Thyroid gland (tissue), 4 donors: ENCODE measurements at places on chromosomes 2 and 18. TPM values are rescaled to one million over a fixed set of nuclear protein-coding genes. Genes with fewer than 3 reads are reported as not detected.

- H3K27me3 ChIP-seq: no peaks in the 10 kb centered on the region
- H3K4me3 ChIP-seq: no peak overlapping the region
- peak overlapping the region; percentile 85 for H3K27ac ChIP-seq
- H3K36me3 ChIP-seq: no peaks in the 10 kb centered on the region
Observed at GRCh38 chr2:203578759-203579643, 43.9 kb upstream of the RAPH1 start.

- H3K4me3 ChIP-seq: no peak overlapping the region
- H3K4me1 ChIP-seq: peaks cover 19% of the 10 kb centered on the region
- H3K27me3 ChIP-seq: no peaks in the 10 kb centered on the region
Observed at GRCh38 chr18:76472829-76473228, 22.2 kb downstream of the ZNF516 start.

- no peaks in the 10 kb centered on the region for H3K36me3 ChIP-seq
- no peak overlapping the region for H3K27ac ChIP-seq
- no peaks in the 10 kb centered on the region for H3K4me1 ChIP-seq
- DNase-seq: no peak
- no peak overlapping the region for H3K4me3 ChIP-seq
- H3K27me3 ChIP-seq: no peaks in the 10 kb centered on the region
Observed at GRCh38 chr2:28552045-28552823, 56.4 kb downstream of the PLB1 start.

DNA sequence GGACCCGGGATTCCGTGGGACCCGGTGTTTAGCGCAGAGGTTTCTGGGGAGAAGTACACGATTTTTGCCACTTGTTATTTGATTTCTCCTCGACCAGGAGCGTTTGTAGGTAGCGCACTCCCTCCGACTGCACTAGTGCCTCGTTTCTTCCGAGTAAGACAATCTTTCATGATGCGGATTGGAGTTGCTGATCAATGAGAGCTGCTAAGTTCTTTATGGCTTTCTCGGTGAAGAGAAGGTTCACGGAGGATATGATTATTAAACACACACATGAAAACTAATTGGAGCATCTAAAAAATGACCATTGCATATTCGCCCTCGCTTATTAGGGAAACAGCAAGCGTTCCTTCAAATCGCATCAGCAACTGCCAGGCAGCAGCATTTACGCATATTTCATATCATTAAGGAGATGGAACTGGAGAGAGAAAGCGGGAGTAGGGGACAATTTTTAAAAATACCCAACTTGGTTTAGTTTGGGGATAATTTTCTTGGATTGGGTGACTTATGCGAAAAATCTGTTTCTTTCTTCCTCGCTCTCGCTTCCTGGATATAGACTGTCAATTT, 616 bp downstream of the EML6 start:
- no peaks in the 10 kb centered on the region for H3K27me3 ChIP-seq
- H3K4me1 ChIP-seq: no peaks in the 10 kb centered on the region
- peak overlapping the region; percentile 60 for H3K4me3 ChIP-seq
- peak overlapping the region; percentile 55 for H3K27ac ChIP-seq
- DNase-seq: no peak

DNA sequence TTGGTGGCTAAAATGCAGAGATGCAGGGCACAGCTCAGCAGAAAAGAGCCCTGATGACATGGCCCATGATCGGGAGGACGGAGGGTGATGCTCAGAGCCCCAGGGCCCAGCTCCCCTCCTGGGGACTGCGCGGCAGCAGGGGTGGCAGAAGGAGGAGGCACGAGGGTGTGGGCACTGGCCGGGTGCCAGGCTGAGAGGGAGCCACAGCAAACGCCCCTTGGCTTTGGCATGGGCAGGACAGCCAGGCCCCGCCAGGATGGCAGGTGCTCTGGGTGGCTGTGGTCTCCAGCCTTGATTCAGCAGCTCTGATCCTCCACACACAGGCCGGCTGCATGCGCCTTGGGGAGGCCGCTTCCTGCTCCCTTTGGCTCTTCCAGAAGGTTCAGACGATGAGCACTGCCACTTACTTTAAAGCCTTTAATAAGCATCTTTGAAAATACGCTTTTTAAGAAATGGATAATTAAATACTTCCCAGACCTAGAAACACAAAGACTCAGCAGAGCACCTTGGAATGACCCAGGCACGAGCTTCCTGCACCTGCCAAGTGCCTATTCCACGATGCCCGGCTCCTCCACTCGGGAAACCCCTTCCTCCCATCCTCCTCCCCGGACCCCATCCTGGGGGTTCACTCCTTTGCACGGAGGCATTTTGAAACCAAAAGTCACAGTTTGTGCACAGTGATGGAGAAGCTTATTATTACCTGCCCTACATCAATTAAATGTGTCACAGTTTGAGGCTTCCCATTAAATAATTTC, 78.5 kb upstream of the SNTG2 start:
- H3K4me3 ChIP-seq: no peak overlapping the region
- peaks cover 36% of the 10 kb centered on the region for H3K4me1 ChIP-seq
- no peaks in the 10 kb centered on the region for H3K36me3 ChIP-seq
- H3K27ac ChIP-seq: no peak overlapping the region
- H3K27me3 ChIP-seq: no peaks in the 10 kb centered on the region

DNA sequence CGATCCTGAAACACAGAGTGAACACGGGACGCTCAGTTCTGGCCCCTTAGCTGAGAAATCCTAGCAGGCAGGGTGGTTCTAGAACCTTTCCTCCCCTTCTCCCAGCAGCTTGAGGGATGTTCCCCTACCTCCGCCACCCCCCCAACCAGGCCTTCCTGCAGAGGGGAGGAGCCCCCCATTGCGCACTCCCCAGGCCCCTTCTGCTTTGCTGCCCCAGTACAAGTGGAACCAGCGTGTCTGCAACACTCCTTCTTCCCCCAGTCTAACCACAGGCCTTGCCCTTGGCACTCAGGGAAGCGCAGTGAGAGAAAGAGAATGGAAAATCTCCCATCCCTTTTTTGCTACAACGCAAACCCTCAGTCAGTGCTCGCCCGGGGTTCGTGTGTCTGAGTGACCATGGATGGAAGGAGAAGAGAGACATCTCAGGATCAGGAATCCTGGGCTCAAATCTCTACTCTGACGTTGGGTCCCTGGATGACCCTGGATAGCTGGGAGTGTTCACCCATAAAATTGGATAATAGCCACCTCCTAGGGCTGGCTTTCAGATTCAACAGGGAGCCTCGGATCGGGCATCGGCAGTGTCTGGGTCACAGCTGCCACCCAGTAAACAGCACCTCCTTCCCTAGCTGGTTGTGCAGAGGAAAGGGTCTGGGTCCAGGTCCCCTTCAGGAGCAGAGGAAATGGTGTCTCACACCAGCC, 3.7 kb downstream of the NPPC start:
- no peak for DNase-seq
- H3K27me3 ChIP-seq: no peaks in the 10 kb centered on the region
- no peak overlapping the region for H3K4me3 ChIP-seq
- H3K27ac ChIP-seq: no peak overlapping the region
- no peaks in the 10 kb centered on the region for H3K36me3 ChIP-seq

DNA sequence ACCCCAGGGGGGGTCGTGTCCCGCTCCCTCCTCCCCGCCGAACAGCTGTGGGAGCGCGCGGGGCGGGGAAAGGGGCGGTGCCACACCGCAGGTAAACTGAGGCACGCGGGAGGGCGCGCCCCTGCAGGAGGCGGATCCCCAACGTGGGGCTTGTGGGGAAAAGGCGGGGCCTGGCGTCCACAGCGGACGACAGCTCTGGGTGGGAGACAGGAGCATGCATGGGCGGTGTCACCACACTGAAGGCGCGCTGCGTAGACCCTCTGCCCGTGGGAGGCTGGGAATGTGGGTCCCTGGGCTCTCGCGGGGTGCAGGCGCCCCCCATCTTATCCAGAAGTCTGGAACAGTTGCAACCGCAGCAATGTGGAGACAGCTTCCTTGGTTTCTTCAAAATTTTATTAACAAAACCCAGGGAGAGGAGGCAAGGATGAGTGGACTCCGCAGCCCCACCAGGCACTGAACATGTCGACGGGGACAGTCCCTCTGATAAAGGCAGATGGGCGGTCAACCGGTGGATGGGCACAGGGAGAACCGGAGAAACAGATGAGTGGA, 723 bp upstream of the MBD1 start:
- peak overlapping the region; percentile 92 for H3K27ac ChIP-seq
- no peaks in the 10 kb centered on the region for H3K27me3 ChIP-seq
- H3K4me3 ChIP-seq: peak overlapping the region; percentile 85
- peaks cover 17% of the 10 kb centered on the region for H3K4me1 ChIP-seq
- no peak for DNase-seq

DNA sequence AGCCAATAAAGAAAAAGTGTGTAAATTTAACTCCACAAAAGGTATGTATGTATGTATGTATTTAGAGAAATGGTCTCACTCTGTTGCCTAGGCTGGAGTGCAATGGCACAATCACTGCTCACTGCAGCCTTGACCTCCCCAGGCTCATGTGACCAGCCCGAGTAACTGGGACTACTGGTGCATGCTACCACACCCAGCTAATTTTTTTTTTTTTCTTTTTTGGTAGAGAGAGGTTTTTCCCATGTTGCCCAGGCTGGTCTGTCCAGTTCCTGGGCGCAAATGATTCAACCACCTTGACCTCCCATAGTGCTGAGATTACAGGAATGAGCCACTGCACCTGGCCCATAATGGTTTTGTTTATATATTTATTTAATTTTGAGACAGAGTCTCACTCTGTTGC, 67.1 kb downstream of the CERKL start:
- H3K27ac ChIP-seq: no peak overlapping the region
- H3K4me3 ChIP-seq: no peak overlapping the region
- no peak for DNase-seq
- no peaks in the 10 kb centered on the region for H3K4me1 ChIP-seq

DNA sequence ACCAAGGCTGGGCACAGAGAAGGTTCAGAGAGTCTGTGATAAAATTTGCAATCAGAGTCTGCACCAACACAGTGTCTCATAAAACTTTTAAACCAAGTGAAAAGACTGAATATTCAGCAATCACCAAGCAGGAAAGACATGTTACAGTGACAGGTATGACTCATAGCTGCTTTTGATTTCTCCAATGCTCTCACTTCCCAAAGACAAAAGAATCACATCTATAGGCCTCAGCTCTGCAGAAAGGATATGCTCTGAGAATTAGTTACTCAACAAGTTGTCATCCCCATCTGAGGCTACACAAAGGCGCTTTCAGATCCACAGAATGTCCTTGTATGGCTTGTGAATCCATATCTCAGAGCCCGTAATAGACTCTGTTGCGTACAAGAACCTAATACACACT, 92.5 kb downstream of the KCNF1 start:
- H3K4me1 ChIP-seq: no peaks in the 10 kb centered on the region
- H3K27ac ChIP-seq: no peak overlapping the region
- no peak overlapping the region for H3K4me3 ChIP-seq

DNA sequence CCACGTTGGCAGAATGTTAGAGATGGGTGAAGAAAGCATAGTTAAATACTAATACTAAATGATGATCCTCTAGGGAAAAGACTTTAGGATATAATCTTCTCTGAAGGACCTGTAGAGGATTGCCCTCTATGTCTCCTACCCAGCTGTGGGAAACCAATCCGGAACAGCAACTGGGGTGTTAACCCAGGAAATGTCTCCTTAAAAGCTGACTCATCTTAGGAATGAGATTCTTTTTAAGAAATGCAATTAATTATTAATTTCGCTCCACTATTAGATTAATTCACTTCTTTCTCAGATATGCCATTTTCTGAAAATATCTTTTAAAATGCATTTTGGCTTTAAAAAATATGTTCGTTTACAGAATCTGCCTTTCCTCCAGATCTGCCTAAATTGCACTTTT, 7.4 kb downstream of the SCN3A start:
- H3K4me1 ChIP-seq: no peaks in the 10 kb centered on the region
- H3K36me3 ChIP-seq: no peaks in the 10 kb centered on the region
- no peak overlapping the region for H3K27ac ChIP-seq
- no peak overlapping the region for H3K4me3 ChIP-seq
- H3K27me3 ChIP-seq: no peaks in the 10 kb centered on the region

DNA sequence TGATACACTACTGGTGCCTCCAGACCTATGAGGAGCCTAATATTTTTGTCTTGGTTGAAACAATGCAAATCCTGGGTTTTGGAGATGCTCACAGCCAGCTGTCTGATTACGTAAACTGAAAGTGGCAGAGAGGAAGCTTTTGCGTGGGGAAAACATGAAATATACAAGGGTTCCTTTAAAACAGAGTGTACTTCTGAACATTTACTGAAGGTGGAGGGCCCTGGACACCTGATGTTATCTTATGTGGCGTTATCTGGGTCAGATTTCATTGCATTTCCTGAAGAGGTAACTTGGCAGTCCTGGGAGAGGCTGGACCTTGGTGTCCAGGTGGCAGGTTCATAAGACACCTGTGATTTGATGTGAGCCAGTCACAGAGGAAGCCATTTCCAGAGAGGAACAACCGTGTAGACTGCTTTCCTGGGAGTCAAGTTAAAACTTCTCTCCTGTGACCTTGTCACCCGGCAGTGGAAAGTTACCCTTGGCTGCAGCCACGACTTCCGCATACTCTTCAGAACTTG, 105.0 kb downstream of the NEDD4L start:
- DNase-seq: no peak
- H3K4me1 ChIP-seq: peaks cover 9% of the 10 kb centered on the region
- no peaks in the 10 kb centered on the region for H3K27me3 ChIP-seq

Gene GALNT5
- total RNA-seq: not detected

Gene RAX
- not detected for total RNA-seq

Gene ZFAND2B
- 82.6 TPM for total RNA-seq

Gene ALPP
- not detected for total RNA-seq

Gene CNGA3
- 0.54 TPM for total RNA-seq

Gene SLC23A3
- 3.9 TPM for total RNA-seq
